ENCODE measurements at places on chromosomes 2 and 18. TPM values are rescaled to one million over a fixed set of nuclear protein-coding genes. Genes with fewer than 3 reads are reported as not detected.

DNA sequence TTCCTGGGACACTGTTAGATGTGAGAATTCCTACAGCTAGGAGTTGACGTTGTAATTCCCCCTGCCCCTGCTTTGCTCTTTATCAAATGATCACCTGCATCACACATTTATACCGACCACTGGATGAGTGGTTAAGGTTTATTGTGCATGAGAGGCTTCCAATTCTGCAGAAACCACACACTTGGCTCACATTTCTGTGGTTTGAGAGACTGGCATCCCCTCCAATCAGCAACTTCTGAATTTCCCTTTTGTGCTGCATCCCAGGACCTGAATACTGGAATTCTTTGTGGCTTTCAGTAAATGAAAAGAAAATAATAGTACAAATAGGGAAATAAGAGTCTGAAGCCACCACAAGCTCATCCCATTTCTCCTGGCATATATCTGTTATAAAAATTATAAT is 628.7 kb upstream of the PIK3C3 start:
- peak; percentile 69 for DNase-seq

- peak; percentile 31 for DNase-seq
Measured at GRCh38 chr2:159185401-159186130, 100.9 kb downstream of the WDSUB1 start.

GRCh38 chr2:44836174-44836573 is 105.3 kb upstream of the SIX3 start:
- DNase-seq: no peak

DNA sequence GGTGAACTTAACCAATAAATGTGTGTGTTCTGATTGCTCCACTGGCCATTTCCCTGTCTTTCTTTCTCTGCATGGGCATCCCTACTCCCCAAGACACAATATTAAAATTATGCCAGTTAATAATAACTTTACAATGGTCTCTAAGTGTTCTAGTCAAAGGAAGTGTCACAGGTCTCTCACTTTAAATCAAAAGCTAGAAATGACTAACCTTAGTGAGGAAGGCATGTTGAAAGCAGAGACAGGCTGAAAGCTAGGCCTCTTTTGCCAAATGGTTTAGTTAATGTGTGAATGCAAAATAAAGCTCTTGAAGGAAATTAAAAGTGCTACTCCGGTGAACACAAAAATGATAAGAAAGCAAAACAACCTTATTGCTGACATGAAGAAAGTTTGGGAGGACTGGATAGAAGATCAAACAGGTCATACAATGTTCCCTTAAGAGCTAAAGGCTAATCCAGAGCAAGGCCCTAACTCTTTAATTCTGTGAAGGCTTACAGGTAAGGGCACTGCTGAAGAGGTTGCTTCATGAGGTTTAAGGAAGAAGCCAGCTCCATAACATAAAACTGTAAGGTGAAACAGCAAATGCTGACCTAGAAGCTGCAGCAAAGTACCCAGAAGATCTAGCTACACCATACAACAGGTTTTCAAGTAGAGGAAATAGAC is 44.0 kb upstream of the ARHGAP15 start:
- DNase-seq: no peak

- DNase-seq: no peak
Measured at GRCh38 chr2:232353096-232353495, 25.5 kb upstream of the ALPP start.

DNA sequence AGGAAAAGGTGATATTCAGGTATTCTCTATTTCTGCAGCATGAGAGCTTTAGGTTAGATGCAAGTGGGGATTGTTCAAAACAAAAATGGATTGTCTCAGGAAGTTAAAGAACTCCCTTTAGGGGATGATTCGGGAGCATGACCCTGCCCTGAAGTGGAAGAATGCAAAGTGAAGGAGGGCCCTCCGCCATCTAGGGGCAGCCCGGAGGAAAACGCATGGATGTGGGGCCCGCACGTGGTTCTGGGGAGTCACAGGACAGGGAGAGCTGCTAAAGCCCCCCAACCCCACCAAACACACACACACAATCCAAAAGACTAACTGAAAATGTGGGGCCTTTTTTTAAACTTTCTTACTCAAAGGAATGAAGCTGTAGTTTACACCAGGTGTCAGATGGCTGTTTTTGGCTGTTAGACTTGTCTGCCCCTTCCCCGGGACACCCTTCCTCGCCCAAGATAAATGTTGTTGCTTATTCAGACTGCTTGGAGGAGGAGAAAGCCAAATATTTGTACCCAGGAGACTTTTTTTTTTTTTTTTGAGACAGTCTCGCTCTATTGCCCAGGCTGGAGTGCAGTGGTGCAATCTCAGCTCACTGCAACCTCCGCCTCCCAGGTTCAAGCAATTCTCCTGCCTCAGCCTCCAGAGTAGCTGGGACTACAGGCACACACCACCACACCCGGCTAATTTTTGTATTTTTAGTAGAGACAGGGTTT is 78.8 kb downstream of the HNRNPLL start:
- DNase-seq: no peak

DNA sequence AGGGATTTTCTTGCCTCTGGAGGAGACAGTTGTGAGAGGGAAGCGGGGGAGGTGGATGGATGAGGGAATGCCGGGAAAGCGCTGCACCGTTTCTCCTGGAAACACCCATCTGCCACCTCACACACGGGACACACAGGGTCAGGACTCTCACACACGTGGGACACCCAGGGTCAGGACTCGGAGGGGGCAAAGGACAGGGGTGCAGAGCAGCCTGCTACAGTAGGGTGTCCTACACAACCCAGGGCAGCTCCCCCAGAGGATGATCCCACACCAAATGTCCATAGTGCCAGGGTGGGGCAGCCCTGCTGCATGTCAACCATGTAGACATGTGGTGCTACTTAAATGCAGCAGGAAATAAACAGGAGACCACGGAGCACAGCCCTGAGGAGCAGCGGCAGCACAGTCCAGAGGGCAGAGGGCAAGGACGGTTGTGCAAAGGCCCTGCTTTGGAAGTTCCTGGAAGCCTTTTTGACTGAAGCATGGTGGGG is 5.1 kb downstream of the RAMP1 start:
- no peak for DNase-seq

DNA sequence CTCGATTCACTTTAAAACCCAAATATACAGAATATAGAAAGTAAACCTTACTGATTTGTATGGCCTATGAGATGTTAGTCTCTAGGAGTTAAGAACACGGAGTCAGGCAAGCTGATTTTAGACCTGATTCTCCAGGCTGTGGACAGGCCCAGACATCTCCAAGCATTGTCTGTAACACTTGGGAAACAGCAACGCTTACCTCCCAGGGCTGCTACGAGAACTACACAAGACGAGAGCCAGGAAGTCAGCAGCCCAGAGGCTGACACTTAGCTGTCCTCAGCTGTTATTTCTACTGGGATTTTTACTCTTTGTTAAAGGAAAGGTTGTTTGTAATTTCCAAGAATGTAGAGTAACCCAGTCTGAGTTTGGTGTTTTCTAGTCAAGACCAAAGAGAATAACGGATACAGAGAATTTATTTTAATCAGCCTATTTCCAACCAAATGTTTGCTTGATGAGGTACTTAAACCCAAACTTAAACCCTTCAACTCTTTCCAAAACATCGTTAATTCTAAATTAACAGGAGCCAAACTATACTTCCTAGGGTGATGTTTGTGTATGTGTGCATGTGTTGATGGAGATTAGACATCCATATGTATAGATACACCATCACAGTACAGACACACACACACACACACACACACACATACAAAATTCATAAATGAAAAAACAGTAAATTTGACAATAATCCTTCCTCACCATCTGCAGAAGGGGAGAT is 123.4 kb downstream of the LAMA1 start:
- no peak for DNase-seq

DNA sequence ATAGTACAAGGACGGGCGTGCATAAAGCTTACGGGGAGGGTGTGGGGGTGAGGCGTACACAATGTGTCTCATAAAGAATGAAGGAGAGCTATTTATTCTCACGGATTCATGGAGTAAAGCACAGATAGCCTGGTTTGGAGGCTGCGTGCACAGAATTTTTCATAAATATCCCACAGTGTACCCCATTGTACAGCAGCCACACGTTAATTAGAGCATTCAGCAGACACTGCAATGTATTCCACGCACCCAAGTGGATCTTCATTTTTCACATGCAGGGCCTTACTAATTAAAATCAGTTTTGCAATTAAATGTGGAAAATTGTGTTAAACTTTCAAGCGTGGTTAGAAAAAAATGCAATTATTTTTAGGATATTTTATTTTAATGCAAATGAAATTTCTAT is 227.7 kb upstream of the PXDN start:
- no peak for DNase-seq

DNA sequence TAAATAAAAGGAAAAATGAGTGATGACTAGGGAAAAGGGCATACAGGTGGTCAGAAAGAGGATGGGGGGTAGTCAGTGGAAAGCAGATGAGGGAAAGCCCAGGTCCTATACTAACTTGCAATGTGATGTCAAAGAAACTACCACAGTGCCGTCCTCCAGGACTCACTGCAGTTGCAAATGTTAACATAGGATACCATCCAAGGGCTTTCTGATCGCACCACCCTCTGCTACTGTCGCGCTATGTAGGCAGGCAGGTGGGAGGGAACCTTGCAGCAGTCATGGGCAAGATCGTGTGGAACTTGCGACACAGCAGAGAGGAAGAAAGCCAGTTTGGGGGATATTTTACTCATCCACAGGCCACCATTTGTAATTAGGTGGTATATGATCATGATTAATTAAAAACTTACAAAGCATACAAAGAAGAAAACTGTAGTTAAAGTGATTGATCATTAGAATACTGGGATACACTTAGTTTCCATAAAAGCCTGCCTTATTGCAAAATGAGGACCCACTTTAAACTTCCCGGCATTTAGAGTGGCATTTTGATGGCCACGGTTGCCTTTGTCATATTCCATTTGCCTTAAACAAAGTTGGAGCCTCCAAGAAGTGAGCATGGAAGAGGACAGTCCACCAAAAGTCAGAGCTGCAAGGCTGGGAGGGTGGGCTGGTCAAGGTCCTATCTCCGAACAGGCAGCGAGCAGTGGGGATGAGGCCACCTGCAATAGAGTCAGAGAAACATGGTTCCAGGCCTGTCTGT is 8.5 kb upstream of the ROCK2 start:
- no peak for DNase-seq

- DNase-seq: no peak
Measured at GRCh38 chr2:144405321-144405720, 114.6 kb downstream of the ZEB2 start.

The TMEM247 gene
- not detected for total RNA-seq
